ENCODE measurements at places on chromosomes 6 and 20. TPM values are rescaled to one million over a fixed set of nuclear protein-coding genes. Genes with fewer than 3 reads are reported as not detected.

DNA sequence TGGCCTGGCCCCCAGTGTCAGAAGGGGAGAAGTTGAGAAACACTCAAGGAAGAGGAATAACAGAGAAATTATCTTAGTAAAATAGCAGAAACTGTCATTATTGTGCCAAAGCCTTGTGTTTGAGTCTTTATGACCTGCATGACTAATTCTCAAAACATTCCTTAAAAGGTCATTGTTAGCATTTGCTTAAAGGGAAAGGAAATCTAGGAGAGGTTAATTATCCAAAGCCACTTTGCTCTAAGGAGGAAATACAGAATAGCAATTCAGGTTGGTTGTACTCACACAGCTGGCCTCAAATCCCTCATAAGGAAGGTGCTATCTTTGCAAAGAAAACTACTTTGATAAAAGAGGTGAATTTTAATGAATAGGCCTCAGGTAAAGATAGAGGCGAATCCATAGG lies 516.7 kb downstream of the CBLN4 start:
- DNase-seq: no peak

GRCh38 chr20:48601798-48602197 lies 226.0 kb downstream of the PREX1 start:
- DNase-seq: no peak

- DNase-seq: peak; percentile 56
Measured at GRCh38 chr6:85594197-85594930, 706 bp upstream of the SNX14 start.

- no peak for DNase-seq
Measured at GRCh38 chr20:9974324-9974723, 60.5 kb upstream of the ANKEF1 start.

- DNase-seq: no peak
Measured at GRCh38 chr20:45962031-45962755, 9.8 kb downstream of the ZNF335 start.

DNA sequence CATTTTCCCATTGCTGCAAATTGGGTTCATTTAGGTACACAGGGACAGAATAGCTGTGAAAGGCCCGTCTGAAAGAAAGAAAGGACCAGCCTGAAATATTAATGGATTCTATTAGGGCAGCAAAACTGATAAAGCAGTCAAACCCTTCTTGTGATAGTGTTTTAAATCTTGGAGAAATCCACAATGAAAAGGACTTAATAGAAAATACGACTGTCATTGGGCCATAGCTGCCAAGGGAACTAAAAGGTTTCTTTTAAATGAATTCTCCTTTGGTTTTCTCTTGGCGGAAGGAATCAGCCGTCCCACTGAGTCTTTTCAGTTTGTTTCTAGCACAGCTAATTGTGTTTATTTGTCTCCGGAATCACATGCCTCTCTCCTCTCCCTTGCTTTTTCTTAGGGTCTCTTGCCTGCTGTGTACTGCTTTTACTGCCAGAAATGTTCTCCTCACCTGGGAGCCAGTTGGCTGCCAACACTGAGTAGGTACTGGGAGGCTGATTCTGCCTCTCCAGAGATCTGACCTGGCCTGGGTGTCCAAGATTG lies 11.3 kb downstream of the PAQR8 start:
- DNase-seq: no peak

GRCh38 chr6:56938649-56939191 lies 16.2 kb upstream of the BEND6 start:
- DNase-seq: no peak

DNA sequence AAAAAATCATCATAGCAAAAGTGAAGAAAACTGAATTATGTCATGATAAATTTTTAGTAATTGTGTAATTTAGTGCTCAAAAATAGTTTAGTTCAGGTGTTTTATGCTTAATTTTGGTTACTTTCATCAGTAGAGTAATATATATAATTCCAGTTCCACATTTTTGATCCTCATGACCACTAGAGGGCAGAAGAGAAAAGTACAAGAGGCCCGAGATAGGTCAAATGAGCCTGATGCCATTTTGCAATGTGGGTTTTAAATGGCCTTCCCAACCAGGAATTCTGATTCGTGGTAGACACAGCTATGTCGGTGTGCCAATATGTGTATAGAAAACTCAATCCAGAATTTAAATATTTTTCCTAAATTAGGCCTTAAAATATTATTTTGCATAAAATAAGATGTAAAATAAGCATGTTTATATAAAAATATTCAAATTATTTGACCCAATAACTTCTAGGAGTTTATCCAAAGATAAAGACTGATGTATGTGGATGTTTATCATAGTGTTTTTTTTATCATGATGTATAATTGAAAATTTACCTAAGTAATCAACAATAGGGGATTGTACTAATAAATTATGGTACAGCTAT lies 159.7 kb upstream of the RPS6KA2 start:
- peak; percentile 46 for DNase-seq

GRCh38 chr6:70797625-70798024 lies 129.9 kb downstream of the SMAP1 start:
- no peak for DNase-seq

DNA sequence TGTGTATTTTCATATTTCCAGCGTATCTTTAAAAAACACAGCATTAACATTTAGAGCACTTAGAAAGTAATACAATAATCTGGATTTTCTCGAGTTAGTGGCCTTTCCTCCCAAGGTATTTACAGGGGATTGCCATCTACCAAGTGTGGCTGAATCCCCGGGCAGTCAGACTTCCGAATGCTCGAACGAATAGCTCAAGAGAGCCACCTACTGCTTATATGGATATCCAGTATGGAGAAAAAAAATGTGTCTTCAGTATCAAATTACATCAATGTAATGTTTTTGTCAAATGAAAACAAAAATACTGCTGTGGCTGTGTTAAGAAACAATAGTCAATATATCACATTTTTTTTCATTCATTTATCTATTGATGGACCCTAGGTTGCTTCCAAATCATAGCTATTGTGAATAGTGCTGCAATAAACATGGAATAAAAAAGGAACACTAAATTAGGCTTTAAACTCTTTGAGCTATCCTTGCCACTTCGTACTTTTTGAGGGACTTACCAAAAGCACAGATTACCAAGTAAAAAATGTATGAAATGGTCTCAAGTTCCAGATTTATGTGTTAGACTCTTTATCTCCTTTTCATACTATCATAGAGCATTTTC lies 654.5 kb upstream of the PTCHD4 start:
- peak; percentile 66 for DNase-seq

DNA sequence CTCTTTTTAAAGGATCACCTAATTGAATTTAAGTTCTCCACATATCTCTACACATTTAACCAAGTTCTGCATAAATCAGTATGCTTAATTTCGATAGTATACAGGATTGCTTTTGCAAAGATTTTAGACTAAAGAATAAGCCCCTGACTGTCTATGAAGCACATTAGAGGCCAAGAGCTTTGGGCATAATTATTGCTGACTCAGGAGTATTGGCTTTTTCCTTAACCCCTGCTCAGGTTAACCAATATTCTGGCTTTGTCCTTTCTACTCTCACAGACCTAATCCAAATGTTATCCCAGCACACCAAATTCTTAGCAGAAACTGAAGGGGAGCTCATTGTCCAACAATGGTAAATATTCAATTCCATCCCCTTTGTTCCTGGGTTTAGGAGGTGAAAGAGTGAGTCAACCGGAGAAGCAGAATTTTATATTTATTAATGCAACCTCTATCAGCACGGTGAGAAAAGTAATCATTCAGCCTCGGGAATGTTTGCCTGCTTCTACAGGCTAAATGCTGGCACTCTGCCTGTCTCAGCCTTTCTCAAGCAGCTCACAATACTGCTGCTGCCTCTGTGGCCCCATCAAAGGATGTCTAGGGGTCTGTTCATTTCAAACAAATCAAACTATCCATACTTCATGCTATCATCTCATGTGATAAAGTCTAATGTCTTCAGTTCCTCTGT lies 125.0 kb downstream of the SIM1 start:
- no peak for DNase-seq

DNA sequence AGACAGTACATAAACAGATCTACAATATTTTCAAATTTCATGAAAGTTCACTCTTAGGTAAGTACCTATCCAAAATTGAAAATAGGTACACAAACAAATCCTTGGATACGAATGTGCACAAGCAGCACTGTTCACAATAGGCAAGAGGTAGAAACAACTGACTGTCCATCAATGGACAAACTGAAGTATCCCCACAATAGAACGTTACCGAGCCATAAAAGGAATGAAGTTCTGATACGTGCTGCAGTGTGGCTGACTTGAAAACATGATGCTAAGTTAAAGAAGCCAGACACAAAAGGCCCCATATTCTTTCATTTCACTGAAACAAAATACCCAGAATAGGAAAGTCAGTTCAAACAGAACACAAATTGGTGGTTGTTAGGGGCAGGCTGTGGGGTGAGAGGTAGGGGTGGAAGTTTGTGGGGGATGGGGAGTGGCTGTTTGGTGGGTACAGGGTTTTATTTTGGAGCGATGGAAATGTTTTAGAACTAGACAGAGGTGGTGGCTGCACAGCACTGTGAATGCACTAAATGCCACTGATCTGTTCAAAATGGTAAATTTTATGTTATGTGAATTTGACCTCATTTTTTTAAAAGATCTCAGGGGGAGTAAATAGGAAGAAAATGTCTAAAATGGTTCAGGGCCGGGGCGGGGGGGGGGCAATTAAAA lies 89.5 kb downstream of the ZMYND8 start:
- no peak for DNase-seq

GRCh38 chr6:134992155-134992554 lies 42.3 kb upstream of the ALDH8A1 start:
- DNase-seq: no peak

DNA sequence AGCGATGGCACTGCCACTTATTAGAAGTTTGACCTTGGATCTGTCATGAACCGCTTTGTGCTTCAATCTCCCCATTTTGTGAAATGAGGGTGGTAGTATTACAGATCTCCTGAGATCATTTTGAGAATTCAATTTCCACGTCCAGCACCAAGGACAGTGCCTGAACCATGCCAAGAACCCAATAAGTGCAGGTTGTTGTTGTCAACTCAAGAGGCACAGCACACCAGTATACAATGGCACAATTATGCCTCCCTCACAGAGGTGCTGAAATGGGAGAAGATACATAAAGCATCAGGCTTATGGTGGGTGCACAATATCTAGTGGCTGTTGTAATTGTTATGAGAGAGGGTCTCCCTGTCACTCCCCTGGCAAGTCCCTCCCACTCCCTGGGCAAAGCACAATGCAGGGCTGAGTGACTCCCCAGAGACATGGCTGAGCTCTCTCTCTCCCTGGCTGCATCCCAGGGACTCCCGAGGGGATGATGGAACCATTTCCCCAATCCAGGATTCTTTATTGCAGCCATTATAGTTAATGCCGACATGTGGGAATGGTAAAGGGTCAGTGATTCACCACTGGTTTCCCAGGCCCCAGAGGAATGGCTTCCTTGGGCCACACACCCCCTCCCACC lies 78.7 kb downstream of the CDH22 start:
- DNase-seq: no peak

- peak; percentile 40 for DNase-seq
Measured at GRCh38 chr6:45387236-45387635, 9.5 kb upstream of the SUPT3H start.

DNA sequence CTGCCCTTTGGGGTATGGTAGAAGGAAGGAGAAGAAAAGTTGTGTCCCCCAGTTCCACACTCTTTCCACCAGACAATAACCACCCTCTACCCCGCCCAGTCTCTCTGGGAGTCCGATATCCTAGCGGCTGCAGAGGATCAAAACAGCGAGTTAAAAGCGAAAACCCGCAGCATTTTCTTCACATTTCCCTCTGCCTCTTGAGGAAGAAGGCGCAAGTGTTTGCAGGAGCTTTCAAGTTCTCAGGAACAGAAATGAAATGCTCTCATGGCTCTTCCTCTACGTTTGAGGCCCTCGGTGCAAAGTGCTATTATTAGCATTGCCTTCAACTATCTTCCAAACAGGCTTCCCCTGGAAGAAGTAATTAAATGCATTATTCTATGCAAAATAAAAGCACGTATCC lies 52.2 kb upstream of the CCDC167 start:
- no peak for DNase-seq

DNA sequence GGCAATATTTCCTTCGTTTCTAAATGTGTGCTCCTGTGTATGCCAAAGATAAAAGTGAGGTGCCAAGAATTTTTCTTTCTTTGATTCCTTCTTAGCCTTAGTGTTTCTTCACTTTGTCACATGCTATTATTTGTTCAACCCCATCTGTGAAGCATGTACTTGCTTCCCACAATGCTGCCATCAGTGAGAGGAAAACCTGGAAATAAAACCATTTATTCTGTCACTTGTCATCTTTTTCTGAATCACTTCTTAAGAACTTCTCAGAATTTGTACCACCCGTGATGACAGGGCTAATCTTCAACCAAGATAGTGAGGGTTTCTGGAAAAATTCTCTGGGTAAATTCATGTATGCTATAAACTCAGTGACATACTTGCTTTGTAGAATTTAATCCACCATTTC lies 450.1 kb downstream of the COL12A1 start:
- no peak for DNase-seq

DNA sequence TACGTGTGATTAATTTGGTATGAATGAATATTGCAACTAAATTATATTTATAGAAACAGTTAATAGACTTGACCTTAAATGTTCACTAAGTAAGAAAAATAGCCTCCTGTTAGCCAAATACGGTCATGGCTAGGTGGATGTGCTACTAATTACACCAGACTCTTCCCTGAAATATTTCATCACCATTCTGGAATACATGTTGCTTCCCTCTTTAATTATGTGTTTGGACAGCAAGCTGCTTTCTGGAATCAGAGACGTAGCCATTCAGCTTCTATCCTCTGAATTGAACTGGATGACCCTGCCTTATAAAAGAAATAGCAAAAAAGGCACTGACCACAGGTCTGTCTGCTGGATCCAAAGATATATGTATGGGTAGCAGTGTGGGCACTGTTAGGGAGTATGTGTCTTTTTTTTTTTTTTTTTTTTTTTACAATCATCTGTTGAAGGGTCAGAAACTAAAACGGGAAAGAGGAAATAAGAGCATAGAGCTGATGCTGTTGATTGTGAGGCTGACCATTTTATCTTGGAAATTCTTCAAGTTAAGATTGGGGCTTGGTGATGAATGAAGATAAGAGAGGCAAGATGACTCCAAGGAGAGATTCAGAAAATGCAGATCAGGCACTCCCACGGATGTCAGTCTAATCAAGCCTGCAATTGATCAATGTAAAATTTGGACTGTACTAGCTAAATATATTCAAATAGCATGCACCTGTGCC lies 283.2 kb upstream of the HSF2 start:
- peak; percentile 67 for DNase-seq

CALHM5 gene
- polyA plus RNA-seq: 3.7 TPM

ABHD16B gene
- not detected for polyA plus RNA-seq

REM1 gene
- polyA plus RNA-seq: 6.8 TPM

RAB44 gene
- 0.17 TPM for polyA plus RNA-seq

FAM83C gene
- polyA plus RNA-seq: not detected

INSM1 gene
- 0.10 TPM for polyA plus RNA-seq

Data from muscle of back (tissue), 13 donors.